Uterus (tissue), 4 donors: ENCODE measurements at places on chromosomes 16 and 17. TPM values are rescaled to one million over a fixed set of nuclear protein-coding genes. Genes with fewer than 3 reads are reported as not detected.

DNA sequence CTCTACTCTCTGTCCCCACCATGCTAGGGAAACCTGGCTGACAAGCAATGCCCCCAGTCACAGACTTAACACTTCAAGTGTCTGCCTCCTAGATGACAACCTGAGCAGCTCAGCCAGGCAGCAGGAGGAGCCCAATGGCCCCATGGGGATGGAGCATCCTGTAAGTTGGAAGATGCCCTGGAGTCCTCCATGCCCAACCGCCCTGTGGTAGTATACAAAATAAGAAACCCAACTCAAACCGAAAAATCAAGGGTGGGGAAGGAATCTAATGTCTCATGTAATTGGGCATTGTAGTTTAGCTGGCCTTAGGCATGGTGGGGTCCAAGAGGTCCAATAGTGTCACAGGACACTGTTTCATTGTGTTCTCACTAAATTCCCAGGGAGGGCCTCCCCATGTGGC is 104.0 kb downstream of the AIPL1 start:
- no peaks in the 10 kb centered on the region for H3K4me1 ChIP-seq
- DNase-seq: no peak
- H3K27ac ChIP-seq: no peak overlapping the region
- H3K27me3 ChIP-seq: no peaks in the 10 kb centered on the region
- H3K4me3 ChIP-seq: no peak overlapping the region
- no peaks in the 10 kb centered on the region for H3K36me3 ChIP-seq

DNA sequence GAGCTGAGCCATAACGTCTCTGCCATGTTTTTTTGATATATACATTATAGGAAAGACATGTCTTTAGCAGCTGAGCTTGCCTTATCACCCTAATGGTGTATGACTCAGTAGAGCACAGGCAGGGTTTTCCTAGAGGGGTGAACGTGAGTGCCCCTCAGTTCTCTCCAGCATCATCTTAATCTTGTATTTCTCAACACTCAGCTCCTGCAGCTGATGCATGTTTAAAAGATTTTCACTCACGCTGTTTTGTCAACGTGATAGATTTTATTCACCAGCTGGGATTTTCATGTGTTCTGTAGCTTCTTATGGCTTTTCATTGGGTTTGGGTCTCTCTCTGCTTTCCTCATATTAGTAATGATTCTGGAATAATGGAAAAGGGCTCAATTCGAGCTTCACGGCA is 186.0 kb upstream of the PMFBP1 start:
- no peaks in the 10 kb centered on the region for H3K4me1 ChIP-seq
- H3K27me3 ChIP-seq: no peaks in the 10 kb centered on the region
- no peak overlapping the region for H3K4me3 ChIP-seq
- no peak for DNase-seq
- H3K36me3 ChIP-seq: no peaks in the 10 kb centered on the region

DNA sequence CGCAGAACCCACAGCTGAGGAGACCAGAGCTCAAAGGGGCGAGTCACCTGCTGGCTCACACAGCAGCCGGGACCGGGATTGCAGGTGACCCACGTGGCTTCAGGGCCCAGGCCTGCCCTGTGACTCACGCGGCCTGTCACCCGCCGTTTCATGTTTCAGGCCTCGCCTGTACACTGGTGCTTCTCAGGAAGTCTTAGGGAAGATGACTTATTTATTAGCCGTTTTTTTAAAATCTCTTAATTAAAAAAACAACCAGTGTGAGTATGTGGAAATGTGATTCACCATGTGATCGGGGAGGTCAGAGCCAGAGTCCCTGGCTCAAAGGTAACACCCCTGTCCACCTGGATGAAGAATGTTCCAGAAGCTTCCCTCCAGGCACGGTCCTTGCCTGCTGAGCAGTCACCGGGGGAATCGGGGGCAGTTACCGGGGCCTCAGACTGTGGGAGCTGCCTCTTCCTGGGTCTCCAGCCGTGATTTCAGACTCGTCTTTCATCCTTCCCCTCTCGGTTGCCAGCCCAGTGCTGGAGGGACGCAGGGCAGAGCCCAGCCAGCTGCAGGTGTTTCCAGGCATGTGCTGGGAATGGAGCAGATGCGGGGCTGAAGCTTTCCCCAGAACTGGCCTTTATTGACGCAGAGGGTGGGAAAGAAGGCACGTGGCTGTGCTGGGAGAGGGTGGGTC is 49.3 kb downstream of the CMIP start:
- no peak overlapping the region for H3K4me3 ChIP-seq
- no peak for DNase-seq
- no peaks in the 10 kb centered on the region for H3K36me3 ChIP-seq
- H3K27ac ChIP-seq: peak overlapping the region; percentile 75
- H3K4me1 ChIP-seq: peaks cover 6% of the 10 kb centered on the region

GRCh38 chr17:1493291-1493980 is 950 bp upstream of the MYO1C start:
- H3K36me3 ChIP-seq: no peaks in the 10 kb centered on the region
- no peaks in the 10 kb centered on the region for H3K27me3 ChIP-seq
- H3K27ac ChIP-seq: peak overlapping the region; percentile 88
- H3K4me3 ChIP-seq: no peak overlapping the region
- DNase-seq: no peak

DNA sequence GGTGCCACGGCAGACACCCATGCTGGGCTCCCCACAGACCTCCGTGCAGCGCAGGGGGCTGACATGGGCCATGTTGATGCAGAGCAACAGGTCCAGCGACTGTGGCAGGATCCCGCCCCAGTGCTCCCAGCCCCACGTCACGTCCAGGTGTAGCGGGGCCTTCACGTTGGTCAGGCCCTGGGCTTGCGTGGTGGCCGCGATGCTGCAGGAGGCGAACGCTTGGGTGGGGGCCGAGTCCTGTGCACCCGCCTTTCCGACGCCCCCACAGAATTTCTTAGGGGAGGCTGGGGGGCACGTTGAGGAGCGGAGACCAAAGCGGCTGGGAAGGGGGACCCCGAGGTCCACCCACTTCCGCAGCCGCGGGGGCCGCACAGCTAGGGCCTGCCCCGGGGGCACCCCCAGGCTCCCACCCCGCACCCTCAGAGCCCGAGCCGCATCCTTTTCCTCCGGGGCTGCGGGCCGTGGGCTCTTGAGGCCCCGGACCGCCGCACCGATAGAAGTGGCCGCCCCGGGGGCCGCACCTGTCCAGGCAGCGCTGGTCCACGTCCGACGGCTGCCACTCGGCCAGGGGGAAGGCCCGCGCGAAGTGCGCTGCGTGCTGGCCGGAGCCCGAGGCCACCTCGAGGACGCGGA is 416 bp downstream of the METTL26 start:
- H3K4me1 ChIP-seq: no peaks in the 10 kb centered on the region
- peak overlapping the region; percentile 99 for H3K27ac ChIP-seq
- H3K27me3 ChIP-seq: no peaks in the 10 kb centered on the region
- H3K4me3 ChIP-seq: peak overlapping the region; percentile 85
- no peaks in the 10 kb centered on the region for H3K36me3 ChIP-seq
- DNase-seq: no peak

DNA sequence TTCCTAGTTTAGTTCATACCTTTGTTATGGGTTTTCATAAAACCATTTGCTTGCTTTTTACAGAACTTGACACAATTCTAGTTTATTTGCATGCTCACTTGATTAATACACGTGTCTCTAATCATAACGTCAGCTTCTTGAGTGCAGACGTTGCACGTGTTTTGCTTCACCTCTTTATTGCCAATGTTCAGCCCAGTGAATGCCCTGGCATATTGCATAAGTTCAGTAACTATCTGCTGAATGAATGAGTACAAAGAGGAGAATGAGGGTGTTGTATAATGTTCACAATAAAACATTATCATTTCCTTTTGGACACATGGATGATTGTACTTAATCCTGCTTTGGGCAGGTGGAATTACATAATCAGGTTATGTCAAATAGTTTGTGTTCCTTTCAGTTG is 519.8 kb downstream of the HS3ST4 start:
- H3K36me3 ChIP-seq: no peaks in the 10 kb centered on the region
- H3K4me1 ChIP-seq: no peaks in the 10 kb centered on the region
- DNase-seq: no peak
- H3K27me3 ChIP-seq: no peaks in the 10 kb centered on the region

- H3K27me3 ChIP-seq: no peaks in the 10 kb centered on the region
- H3K4me3 ChIP-seq: no peak overlapping the region
- H3K4me1 ChIP-seq: no peaks in the 10 kb centered on the region
- DNase-seq: no peak
- no peak overlapping the region for H3K27ac ChIP-seq
These were observed 681.9 kb downstream of the CDH11 start for GRCh38 chr16:64440005-64440404.

- DNase-seq: no peak
- no peak overlapping the region for H3K4me3 ChIP-seq
- no peaks in the 10 kb centered on the region for H3K36me3 ChIP-seq
- no peaks in the 10 kb centered on the region for H3K4me1 ChIP-seq
- H3K27me3 ChIP-seq: no peaks in the 10 kb centered on the region
These were observed 4.2 kb downstream of the MATCAP1 start for GRCh38 chr16:67179421-67180080.

DNA sequence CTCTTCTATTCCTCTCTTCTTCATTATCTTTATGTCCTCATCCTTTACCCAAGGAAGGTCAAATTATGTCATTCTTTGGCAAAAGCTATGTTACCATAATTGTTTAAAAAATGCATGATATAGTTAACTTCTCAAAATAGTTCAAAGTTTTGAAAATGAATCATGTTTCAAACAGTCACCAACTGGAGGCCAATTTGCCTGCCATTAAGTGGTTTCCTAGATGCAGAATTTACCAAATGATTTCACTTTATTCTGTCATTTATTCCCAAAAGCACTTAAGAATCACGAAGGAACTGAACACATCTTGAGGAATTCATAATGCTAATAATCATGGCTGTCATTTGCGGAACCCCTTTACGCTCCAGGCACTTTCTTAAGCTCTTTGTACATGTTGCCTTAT is 190.9 kb upstream of the CDH11 start:
- DNase-seq: no peak
- no peak overlapping the region for H3K4me3 ChIP-seq
- no peaks in the 10 kb centered on the region for H3K36me3 ChIP-seq
- no peaks in the 10 kb centered on the region for H3K27me3 ChIP-seq

GRCh38 chr17:8175795-8176196 is 384 bp downstream of the TMEM107 start:
- peak overlapping the region; percentile 85 for H3K27ac ChIP-seq
- no peaks in the 10 kb centered on the region for H3K27me3 ChIP-seq
- H3K36me3 ChIP-seq: no peaks in the 10 kb centered on the region

DNA sequence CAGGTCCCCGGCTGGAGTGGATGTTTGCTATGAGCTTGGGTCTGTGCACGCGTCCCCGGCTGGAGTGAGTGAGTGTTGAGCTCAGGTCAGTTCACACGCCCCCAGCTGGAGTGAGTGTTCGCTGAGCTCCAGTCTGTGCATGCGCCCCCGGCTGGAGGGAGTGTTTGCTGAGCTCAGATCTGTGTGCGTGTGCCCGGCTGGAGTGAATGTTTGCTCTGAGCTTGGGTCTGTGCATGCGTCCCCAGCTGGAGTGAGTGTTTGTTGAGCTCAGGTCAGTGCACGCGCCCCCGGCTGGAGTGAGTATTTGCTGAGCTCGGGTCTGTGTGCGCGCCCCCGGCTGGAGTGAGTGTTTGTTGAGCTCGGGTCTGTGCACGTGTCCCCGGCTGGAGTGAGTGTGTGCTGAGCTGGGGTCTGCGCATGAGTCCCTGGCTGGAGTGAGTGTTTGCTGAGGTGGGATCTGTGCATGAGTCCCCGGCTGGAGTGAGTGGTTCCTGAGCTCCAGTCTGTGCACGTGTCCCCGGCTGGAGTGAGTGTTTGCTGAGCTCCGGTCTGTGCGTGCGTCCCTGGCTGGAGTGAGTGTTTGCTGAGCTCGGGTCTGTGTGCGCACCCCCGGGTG is 284.2 kb downstream of the SNX29 start:
- no peaks in the 10 kb centered on the region for H3K4me1 ChIP-seq
- H3K27ac ChIP-seq: no peak overlapping the region
- DNase-seq: no peak
- no peaks in the 10 kb centered on the region for H3K36me3 ChIP-seq
- peak overlapping the region; percentile 4 for H3K4me3 ChIP-seq

DNA sequence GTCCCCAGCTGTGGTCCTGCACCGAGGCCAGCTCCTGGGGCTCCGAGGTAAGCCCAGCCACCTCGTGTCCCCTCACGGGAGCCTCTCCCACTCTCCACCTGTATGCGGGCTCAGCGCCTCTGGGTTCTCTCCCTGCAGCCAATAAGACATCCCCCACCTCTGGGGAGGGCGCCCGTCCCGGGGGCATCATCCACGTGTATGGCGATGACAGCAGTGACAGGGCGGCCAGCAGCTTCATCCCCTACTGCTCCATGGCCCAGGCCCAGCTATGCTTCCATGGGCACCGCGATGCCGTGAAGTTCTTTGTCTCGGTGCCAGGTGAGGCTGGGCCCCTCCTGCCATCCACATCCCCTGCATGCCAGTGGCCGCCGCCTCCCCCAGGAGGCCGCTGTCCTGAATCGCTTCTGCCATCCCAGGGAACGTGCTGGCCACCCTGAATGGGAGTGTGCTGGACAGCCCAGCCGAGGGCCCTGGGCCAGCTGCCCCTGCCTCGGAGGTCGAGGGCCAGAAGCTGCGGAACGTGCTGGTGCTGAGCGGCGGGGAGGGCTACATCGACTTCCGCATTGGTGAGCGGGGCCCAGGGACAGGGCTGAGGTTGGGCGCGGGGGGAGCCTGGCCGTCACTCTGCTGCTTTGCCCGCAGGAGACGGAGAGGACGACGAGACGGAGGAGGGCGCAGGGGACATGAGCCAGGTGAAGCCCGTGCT is 3.1 kb downstream of the NME3 start:
- no peaks in the 10 kb centered on the region for H3K27me3 ChIP-seq
- H3K27ac ChIP-seq: no peak overlapping the region
- H3K4me3 ChIP-seq: no peak overlapping the region
- DNase-seq: no peak

DNA sequence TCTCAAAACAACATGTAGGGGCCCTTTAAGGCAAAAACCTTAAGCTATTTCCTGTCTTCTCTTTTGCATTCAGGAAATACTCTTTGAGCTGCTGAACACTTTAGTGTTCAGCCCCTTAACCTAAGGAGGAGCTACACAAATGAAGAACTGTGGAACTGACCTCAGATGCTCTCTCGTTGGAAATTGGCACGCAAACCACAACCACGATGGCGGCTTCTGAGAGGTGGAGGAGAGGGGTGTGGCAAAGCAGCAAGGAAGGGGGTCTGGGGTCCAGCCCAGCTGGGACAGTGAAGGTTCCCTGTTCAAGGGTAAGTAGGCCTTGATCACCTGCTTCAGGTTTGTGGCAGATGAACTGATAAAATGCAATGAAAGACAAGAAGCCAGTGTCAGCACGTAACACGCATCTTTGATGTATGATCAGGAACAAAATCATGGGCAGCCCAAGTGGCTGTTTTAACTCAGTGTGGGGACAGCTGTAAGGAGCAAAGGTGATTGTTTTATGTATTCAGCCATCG is 291.6 kb upstream of the TNRC6C start:
- no peak overlapping the region for H3K4me3 ChIP-seq
- no peaks in the 10 kb centered on the region for H3K36me3 ChIP-seq
- no peaks in the 10 kb centered on the region for H3K4me1 ChIP-seq
- DNase-seq: no peak

TXNDC11 gene
- 40.0 TPM for total RNA-seq

BLMH gene
- total RNA-seq: 68.8 TPM

MVP gene
- 70.4 TPM for total RNA-seq

BRCA1 gene
- 1.2 TPM for total RNA-seq

C16orf86 gene
- 6.9 TPM for total RNA-seq

KIF18B gene
- total RNA-seq: 4.4 TPM

TBC1D3G gene
- total RNA-seq: not detected

CACNA1G gene
- total RNA-seq: under 0.01 TPM

SCGB1C2 gene
- not detected for total RNA-seq

TAT gene
- total RNA-seq: not detected

FOXN1 gene
- not detected for total RNA-seq

MRPL45 gene
- 6.7 TPM for total RNA-seq

ATP2C2 gene
- 0.79 TPM for total RNA-seq

FTO gene
- total RNA-seq: 92.7 TPM
